ENCODE measurements at places on chromosomes 12 and 14.

DNA sequence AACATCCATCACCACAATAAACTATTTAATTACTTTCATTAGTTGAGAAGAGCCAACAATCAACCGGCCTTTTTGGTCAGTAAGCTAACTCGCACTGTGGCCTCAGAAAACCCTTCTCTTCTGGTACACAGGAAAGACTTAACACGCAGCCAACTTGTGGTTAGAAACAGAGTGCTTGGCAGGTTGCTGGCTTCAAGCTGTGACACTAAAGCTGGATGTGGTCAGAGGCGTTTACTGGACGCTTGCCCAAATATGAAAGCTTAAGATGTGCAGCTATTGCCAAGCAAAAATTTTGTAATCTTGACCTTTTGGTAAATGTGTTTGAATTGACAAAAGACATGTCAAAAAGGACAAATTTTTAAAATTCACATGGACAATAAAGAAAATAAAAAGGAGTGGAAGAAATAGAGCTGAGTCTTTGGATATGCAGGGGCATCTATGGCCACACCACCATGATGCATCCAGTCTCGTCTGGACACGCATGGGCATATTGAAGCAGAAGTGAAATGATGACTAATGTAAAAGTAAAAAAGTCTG, 2.6 kb upstream of the KLRK1 start:
- peak; percentile 21 for DNase-seq

- DNase-seq, result no peak
Measured at GRCh38 chr14:70884595-70885342, 22.5 kb upstream of the PCNX1 start.

DNA sequence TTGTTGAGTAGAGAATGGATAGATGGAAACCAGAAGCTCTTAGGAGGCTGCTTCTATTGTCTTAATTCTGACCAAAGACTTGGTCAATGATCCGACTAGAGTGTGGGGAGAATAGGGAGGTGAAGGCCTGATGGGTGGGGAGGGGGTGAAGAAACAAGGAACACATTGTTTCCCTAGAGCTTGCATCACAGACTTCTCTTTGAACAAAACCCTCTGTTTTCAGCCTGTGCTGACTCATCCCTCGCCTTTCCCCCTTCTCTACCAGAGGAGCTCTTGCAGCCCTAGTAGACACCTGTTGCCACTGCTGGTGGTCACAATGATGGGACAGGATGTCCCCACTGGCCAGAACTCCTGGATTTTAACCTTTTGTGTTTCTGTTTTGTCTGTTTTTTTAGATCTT, 46.8 kb upstream of the CISTR start:
- DNase-seq, result no peak

GRCh38 chr12:95805864-95806671, 15.5 kb upstream of the NTN4 start:
- no peak for DNase-seq

DNA sequence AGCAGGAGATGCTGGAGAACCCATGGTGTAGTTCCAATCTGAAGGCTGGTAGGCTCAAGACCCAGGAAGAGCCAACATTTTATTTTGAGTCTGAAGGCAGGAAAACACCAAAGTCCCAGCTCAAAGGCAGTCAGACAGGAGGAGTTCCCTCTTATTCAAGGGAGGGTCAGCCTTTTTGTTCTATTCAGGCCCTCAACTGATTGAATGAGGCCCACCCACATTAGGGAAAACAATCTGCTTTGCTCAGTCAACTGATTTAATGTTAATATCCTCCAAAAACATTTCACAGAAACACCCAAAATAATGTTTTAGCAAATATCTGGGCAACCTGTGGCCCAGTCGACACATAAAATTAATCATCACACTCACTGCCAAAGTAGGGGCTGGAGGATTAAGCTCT, 130.8 kb downstream of the LMNTD1 start:
- no peak for DNase-seq

GRCh38 chr12:74488134-74488533, 49.5 kb upstream of the ATXN7L3B start:
- no peak for DNase-seq

DNA sequence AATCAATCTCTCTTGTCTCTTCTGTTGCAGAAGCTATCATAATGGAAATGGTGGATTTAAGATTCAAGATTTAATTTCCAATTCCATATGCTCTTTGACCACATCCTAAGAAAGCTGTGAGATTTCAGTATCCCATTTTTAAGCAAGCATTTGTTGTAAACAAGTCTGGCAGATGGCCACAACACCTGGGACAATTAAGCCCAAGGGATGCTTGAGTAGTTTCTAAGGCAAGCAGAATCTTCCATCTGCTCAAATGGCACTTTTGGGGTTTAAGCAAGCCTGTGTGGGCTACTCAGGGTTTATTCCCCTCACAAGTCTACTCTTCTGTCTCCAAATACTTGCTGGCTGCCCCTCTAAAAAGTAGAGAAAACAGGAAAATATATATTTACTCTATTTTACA, 304.7 kb upstream of the SYT1 start:
- DNase-seq, result no peak

- no peak for DNase-seq
Measured at GRCh38 chr12:53887006-53887405, 51.6 kb upstream of the HOXC13 start.

- no peak for DNase-seq
Measured at GRCh38 chr14:47826809-47827208, 151.4 kb upstream of the MDGA2 start.

DNA sequence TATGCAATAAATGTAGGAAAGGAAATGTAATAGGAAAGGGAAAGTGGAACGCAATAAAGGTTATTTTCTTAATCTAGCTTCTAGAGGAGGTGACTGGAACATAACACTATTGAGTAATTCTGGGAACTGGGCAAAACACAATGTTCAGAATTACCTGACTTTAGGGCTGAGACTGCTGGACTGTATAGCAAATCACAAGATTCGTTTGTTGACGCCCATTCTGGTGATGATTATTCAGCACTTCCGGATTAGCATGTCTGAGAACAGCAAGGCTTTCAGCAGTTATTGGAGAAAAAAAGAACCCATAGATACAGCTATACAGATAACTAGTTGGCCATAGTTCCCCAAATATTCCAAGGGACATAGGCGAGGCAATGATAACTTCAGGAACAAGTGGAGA, 2.3 kb upstream of the KLRD1 start:
- DNase-seq, result no peak

GRCh38 chr12:85920324-85920947, 46.3 kb downstream of the NTS start:
- DNase-seq, result peak; percentile 55

- no peak for DNase-seq
Measured at GRCh38 chr14:33674927-33675326, 275.9 kb downstream of the EGLN3 start.

- DNase-seq, result no peak
Measured at GRCh38 chr12:94689002-94689645, 38.8 kb upstream of the TMCC3 start.

DNA sequence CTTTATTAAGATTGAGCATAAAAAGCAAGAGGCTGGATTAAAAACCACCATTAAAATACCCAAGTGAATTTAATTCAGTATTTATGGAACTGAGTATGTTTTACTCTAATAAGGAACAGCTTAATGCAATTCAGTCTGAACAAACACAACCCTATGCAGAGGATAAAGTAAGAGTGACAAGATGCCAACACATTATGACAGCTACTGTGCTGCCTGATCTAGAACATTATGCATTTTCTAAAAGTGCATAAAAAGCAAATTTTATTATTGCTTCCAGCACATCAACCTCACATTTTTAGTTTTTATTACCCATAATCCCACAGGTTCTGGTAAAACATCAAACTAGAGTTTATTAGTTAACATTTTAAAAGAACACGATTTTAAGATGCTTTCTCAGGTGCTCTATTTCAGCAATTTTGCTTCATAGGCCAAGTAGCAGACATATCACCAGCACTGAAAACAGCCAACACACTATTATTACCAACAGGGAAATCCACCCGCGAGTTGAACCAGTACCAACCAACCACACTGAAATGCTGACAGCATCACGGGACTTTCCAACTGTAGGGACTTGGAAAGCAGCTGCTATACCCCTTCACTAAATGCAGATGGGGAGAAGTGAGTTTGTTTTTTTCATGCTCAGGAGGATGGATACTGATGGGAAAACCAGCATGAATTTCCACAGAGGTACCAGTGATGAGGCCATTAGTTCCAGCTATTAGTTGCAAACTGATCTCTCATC, 372.1 kb downstream of the KCNH5 start:
- no peak for DNase-seq

- no peak for DNase-seq
Measured at GRCh38 chr12:6438345-6438744, 6.4 kb upstream of the CD27 start.

GRCh38 chr12:47744005-47744651, 14.6 kb downstream of the RAPGEF3 start:
- DNase-seq, result peak; percentile 33

- no peak for DNase-seq
Measured at GRCh38 chr14:81633496-81633895, 99.8 kb upstream of the SEL1L start.

- no peak for DNase-seq
Measured at GRCh38 chr12:69405566-69405865, 46.0 kb downstream of the YEATS4 start.

GRCh38 chr12:15244341-15244740, 23.1 kb upstream of the RERG start:
- DNase-seq, result peak; percentile 94

- no peak for DNase-seq
Measured at GRCh38 chr14:20971705-20972021, 16.4 kb downstream of the RNASE2 start.

Measured in NCI-H345 (cell line).